ENCODE measurements at places on chromosomes 7 and 10.
A peak's percentile ranks its signal among the peaks of the same experiment; 100 is the strongest.

- no peak for DNase-seq
Observed at GRCh38 chr7:37420946-37421695, 27.5 kb downstream of the ELMO1 start.

- DNase-seq: no peak
Observed at GRCh38 chr10:74502963-74503608, 323.3 kb upstream of the KAT6B start.

DNA sequence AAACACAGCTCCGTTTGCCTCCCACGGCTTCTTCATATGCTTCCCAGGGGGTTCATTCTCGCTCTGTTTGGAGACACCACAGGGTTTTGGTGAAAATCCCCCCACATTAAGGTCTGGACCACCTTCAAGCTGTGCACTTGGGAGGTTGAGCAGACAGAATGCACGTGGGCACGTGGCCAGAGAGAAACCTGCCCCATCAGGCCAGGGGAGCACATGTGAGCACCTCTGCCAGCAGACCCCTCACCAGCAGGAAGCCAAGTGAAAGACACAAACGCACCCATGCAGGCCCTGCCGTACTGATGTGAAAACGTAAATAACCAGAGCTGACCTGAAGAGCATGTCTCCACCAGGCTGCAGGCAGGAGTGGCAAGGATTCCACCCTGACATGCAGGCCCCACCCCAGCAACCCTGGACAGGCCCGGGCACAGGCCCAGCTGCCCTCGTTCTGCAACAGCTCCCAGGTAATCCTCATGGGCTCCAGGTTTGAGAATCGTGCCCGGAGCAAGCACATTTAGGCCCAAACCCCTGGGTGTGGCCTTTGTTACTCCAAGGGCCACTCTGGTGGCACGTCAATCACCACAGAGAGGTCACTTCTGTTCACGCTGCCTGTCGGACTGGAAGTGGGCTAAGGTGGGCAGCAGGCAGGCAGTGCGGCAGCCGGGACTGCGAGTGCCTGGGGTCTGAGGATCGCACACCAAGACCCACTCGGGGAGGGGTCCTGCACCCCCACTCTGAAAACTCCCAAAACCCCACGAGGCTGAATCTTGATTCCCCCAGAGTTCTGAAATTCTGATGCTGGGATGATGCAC lies 184.4 kb downstream of the PTPRN2 start:
- no peak for DNase-seq

- DNase-seq: peak; percentile 71
Observed at GRCh38 chr7:103119791-103120291, 29.1 kb downstream of the NAPEPLD start.

DNA sequence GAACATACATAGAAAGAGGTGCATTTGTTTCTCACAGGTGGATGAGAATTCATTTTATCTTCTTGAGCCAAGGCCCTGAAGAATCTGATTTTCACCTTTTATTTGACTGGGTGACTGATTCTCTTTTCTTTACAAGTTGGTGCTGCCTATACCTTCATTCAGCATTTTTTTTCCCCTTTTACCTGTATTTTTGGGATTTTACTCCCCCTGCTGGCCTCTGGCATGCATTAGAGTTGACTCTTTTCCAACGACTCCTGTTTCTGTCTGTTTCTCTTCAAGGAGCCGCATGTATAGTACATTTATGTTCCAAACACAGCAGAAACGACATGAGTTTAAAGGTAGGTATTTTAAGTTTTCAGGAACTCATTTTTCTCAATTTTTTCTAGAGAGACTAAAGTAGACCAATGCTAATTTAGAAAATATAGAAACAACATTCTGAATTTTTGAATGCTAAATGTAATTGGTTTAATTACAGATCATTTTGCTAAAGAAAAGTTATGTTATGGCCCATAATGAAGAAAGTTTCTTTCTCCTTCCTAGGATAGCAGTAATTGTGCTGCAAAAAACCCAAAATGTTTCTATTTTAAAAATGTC lies 149.8 kb upstream of the HDAC9 start:
- DNase-seq: peak; percentile 61
